ENCODE measurements at places on chromosomes 3 and 15.

GRCh38 chr15:38049891-38050290 lies 115.5 kb downstream of the TMCO5A start:
- DNase-seq = no peak

DNA sequence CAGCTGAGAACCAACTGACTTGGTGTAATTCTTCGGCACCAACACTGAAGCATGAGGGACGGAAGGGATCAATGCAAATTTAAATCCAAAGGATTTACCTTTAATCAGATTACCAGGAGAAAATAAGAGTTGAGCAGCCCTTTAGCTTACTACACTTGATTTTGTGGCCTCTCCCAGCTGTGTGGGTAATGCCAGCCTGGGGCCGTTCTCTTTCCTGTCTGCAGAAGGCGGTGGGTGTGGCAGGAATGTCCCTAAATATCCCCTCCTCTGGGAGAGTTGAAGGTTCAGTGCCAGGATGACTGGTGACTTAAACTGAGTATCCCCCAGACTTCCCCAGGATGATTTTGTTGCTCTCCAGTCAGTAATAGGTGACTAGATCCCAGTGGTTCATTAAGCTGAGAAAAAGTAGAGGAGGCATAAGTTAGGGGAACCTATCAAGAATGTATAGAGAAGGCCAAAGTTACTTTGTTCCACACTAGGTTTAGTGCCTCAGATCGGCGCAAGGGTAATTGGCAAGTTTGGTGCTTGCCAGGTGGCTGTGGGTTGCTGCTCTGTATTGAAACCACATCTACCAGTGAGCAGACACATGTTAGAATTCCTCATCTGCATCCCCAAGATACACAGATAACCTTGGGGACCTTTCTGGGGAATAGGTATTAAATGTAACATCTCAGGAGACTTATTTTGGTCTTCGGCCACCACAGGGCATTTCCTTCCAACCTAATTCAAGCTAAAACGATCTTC lies 23.1 kb downstream of the MAPKBP1 start:
- DNase-seq = no peak

GRCh38 chr3:169264711-169265110 lies 398.8 kb downstream of the MECOM start:
- DNase-seq = no peak

DNA sequence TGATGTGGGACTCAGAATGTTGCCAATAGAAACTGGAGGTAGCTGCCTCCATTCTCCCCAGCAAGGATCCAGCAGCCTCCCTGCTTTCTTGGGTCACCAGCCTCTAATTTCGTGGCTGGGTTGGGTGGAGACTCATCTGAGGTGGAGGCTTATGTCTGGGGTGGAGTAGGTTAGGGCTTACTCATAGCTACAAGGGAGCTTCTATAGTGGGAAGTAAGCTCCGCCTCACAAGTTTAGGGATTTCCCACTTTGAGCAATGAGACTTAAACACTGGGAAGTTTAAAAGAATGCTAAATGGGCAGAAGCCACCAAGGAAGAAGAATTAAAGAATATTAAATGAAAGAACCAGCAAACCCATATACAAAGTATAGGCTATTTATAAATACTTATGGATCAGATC lies 63.8 kb downstream of the GJD2 start:
- no peak for DNase-seq

- no peak for DNase-seq
Observed at GRCh38 chr3:66667263-66667662, 166.4 kb upstream of the LRIG1 start.

DNA sequence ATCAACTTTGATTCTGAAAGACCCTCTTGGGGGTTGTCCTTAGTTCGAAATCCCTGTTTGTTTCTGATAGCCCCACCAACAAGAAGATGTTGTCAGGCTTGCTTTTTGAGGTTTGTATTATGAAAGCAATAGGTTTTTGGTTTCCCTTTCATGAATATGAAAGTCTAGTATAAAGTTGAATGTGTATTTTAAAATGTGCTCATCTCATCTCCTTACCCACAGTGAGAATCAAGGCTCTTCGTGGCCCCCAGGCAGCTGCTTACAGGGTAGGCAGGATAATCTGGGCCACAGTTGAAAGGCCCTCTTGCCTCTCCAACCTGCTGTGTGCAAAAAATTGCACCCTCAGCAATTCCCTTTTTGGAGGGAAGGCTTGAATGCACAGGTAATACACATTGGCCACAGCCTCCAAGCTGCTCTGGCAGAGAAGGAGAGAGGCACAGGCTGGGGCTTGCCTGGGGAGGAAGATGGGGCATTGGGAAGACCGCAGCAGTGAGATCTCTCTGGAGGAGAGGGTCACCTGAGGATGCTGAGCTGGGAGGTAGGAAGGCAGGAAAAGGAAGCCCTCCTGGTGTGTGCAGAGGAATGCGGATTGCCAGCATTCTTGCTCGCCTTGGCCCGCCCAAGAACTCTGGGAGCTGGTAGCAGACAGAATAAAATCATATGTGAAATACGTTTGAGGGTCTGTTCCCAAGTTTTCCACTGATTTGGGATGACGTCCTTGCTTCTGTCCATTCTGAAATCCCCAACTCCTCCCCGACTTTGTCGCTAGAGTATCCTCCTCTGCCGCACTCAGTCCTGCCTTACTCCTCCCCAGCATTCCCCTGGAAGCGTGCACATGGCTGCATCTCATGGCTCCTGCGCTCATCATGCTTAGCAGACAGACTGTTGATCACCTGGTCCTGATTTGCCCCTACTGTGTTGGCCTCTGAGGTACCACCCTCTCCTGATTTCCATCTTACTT lies 196.4 kb downstream of the RPLP1 start:
- DNase-seq = no peak

DNA sequence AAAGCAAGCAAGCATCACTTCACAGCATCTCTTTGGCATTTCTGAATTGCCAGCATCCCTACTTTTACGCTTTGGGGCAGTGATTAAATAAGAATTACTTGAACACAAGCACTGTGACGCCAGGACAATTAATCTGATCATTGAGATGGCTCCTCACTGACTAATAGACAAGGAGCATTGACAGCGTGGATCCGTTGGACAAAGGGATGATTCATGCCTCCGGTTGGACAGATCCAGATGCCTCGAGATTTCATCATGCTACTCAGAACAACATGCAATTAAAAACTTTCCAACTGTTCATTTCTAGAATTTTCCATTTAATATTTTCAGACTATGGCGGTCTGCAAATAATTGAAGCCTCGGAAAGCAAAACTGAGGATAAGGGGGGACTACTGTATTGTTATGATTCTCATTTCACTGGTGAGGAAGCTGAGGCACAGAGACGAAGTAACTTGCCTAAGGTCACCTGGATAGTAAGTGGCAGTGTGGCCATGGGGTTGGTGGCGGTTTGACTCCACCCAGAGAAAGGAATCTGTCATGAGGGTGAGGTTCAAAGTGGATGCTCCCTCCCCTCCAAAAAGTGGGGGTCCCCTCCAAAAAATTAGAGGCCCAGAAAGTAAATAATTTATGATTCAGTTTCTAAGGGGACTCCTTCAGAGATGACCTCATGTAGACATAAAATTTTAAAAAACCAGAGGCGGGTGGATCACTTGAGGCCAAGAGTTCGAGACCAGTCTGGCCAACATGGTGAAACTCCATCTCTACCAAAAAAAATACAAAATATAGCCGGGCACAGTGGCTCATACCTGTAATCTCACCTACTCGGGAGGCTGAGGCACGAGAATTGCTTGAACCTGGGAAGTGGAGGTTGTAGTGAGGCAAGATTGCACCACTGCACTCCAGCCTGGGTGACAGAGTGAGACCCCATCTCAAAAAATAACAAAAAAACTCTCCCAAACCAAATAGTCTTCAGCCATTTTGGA lies 12.3 kb upstream of the PGPEP1L start:
- peak; percentile 78 for DNase-seq

GRCh38 chr15:27084844-27085243 lies 113.9 kb downstream of the GABRG3 start:
- no peak for DNase-seq

GRCh38 chr3:38205472-38205805 lies 40.1 kb downstream of the OXSR1 start:
- DNase-seq = no peak

DNA sequence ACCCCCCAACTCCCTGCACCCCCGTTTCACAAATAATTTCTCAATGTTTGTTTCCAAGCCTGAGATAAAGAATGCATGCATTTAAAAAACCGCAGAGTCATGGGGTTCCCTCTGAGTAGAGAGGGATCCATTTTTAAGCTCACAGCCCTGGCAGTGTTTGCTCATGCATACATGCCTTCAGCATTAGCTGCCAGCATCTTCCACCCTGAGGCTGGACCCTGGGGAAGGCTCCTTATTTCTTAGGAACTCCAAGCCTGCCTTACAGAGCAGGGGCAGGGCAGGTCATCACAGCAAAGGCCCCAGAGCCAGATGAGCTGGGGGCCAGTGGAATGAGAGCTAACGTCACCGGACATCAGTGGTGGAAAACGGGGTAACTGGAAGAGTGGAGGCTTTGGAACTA lies 31.3 kb downstream of the TLE3 start:
- DNase-seq = no peak

DNA sequence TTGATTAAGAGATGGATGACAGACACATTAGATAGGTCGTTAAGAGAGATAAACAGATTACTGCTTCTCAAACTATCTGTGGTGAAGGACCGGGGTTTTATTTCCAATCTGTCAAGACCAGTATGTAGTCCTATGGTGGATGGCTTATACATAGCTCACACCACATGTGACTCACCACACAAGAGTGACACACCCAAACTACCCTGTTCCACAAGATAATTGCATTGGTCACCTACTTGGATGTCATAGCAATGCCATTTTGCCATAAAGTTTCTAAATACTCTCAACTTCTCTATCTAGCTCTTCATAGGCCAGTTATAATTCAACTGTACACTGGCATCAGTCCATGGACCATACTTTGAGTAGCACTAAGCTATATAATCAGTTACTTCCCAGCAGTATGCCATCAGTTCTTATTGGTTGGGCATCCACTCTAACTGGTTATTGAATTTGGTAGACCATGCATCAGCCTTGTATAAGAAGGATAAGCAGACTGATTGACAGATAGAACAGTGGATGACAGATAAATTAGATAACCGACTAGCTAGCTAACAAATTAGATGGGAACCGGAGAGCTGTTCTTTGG lies 11.6 kb downstream of the WWTR1 start:
- DNase-seq = no peak

GRCh38 chr3:100993309-100993708 lies at the start of gene ABI3BP:
Gene ABI3BP (minus strand): TSS chr3:100993421. CDS start chr3:100993384, 37 bp downstream.
- DNase-seq = peak; percentile 74

DNA sequence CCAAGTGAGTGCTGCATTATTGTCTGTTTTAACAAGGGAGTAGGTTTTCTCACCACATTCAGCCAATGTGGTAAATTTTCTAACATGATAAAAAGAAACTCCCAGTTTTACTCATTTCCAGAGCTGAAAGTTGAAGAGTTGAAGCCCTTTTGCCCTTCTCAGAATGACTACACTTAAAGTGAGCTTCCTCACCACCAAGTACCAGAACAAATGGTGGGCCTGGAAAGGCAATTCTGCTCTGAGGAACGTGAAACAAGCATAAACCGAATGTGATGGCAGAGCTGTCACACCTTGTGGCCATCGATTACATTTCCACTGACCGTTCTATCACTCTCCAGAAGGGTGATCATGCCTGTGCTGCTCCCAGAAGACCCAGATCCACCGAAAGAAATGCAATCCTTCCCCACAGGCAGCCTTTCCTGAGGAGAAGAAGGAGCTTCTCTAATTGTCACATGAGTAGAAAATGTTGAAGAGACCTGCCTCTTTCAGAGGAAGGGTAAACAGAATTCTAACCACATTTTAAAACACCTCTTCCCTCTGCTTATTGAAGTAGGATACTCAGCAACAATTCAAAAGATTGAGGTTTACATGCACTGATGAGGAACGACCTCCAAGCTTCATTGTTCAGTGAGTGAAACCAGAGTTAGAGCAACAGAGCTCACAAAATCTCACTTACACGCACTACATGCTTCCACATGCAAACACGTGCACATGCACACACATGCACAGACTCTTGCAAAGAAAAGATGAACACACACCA lies 21.4 kb upstream of the CCR9 start:
- DNase-seq = no peak

GRCh38 chr3:126423191-126424038 lies 28.7 kb downstream of the CFAP100 start:
- no peak for DNase-seq

GRCh38 chr3:196360586-196360985 lies 22.4 kb upstream of the TM4SF19 start:
- no peak for DNase-seq

DNA sequence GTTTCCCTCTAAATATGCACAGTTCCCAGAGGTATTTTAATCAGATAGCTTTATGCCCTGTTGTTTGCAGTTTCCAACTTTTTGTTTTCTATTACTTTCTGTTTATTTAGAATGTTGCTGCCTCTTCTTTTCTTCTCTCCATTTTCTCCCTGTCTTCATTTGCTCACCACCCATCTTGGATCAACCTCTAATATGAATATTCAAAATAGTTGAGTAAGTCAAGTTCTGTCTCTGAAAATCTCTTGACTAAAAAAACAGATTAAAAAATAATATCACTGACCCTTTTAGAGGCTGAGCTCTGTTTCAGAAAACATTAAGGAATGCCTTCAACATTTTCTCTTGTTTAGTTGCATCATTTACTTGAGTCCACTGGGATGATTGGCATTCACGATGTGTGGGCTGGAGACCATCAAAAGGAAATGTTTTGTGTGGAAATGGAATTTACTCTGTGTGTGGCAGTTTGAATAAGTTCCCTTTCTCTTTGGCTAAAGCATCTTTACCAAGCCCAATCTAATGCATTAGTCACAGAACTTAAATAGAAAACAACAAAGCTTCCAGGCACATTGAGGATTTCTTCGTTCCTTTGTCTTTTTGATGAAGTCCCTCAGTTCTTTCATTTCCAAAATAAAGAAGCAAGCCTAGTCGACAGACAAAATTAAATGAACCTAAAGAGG lies 633.9 kb upstream of the TGFBR2 start:
- DNase-seq = no peak

DNA sequence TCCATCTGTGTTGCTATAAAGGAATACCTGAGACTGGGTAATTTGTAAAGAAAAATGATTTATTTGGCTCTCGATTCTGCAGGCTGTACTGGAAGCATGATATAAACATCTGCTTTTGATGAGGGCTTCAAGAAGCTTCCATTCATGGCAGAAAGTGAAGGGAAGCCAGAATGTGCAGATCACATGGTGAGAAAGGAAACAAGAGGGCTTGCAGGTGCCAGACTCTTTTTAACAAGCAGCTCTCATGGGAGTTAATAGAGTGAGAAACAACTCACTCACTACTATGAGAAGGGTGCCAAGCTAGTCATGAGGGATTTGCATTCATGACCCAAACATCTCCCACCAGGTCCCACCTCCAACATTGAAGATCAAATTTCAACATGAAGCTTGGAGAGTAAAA lies 247.2 kb downstream of the ZIC4 start:
- DNase-seq = no peak

- no peak for DNase-seq
Observed at GRCh38 chr3:38165722-38166387, 518 bp downstream of the OXSR1 start.

GRCh38 chr3:195397524-195397923 lies 45.3 kb downstream of the ACAP2 start:
- no peak for DNase-seq

- DNase-seq = no peak
Observed at GRCh38 chr3:141346007-141346406, 22.3 kb upstream of the ZBTB38 start.

GRCh38 chr3:79618883-79619282 lies 148.9 kb downstream of the ROBO1 start:
- DNase-seq = no peak

- DNase-seq = no peak
Observed at GRCh38 chr3:59430341-59430740, 380.5 kb upstream of the CFAP20DC start.

Measured in HS-5 (cell line).